ENCODE measurements at places on chromosomes 2 and 18.

DNA sequence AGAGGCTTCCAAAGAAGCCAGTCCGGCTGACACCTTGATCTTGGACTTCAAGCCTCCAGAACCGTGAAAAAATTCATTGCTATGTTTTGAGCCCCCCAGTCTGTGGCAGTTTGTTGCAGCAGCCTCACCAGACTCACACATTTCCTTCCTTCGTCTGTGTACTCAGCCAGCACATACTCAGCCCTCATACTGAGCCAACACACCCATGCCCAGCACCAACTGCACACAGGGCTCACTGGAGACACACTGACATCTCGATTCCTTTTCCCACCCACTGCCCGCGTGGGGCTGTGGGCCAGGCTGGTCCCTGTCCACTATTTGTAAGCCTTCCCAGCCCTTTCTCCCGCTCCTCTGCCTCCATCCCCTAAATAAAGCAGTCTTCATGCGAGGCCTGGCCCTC lies 24.1 kb upstream of the NMUR1 start:
- no peak for DNase-seq

GRCh38 chr2:224165901-224166319 lies 126.8 kb upstream of the SERPINE2 start:
- DNase-seq: peak; percentile 85

GRCh38 chr18:35253655-35254287 lies 12.9 kb downstream of the ZNF397 start:
- DNase-seq: no peak

- no peak for DNase-seq
Measured at GRCh38 chr2:45390861-45391260, 220.2 kb downstream of the SRBD1 start.

DNA sequence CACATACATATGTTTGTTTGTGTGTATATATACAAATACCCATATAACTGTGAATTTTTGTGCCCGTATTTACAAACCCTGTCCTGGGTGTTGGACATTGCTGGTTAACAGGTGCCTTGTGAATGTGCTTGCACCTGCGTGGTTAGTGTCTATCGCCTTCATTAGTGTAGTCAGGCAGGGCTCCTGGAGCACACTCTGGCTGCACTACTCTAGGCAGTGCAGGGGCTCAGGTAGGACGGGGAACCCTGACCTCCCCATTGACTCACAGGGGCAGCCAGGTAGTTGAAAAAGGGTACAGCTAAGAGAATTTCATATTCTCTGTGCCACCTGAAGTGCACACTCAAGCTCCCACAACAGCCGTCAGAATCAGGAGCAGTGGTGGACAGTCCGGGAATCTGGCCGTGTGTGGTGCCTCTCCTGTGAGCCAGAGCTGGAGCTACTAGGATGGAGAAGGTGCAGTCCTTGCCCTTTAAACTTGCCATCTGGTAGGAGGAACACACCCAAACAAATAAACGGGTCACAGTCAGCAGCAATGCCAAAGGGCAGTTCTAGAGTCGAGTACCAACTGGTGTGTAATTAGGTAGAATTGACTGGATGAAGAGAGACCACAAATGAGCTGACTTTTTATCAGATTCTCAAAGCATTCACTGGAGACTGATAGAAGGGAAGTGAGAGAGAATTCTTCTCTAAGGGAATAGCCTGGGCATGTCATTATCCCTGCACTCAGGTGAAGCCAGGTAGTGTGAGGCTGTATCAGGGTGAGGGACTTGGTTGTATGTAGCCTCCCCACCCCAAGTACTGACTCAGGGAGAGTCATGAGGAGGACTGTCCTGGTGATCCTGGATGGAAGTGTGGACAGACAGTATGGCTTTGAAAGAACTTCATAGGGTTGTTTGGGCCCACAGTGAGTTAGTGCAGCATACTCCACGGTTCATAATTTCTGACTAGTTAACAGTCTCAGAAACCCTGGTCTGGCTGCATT lies 44.1 kb downstream of the FARP2 start:
- no peak for DNase-seq

DNA sequence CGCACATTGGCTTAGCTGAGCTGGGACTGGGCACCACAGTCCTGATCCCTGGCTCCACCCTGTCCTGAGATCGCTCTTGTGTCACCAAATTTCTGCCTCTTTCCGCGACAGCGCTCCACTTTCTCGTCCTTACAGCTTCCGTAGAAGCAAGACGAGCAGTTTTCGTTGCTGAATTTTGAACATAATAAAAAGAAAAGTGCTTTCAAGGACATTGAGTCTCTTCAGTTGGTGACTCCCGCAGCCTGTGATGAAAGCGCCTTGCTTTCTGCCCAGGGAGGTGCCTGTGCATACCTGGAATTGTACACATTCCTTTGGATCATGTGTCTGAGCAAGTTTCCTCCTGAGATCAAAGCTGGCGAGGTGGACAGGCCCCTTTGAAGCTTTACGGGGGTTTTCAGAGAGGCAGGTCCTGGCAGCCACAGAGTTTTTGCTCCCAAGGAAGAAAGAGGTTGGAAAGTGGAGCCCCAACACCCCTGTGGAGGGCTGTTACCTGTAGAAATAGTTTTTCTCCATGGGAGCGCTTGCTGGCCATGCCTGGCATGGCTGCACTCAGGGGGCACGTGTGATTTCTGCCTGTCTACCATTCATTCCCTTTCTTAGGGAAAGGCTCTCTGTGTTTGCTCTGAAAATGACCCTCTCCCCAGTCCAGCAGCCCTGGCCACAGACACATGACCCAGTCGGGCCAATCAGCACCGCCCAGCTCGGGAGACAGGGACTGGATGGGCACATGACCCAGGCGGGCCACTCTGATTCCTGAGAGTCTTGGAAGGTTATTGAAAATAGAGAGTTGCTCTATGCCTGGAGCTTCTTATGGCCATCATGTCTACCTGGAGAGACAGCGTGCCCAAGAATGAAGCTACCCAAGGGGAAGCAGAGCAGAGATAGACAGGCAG lies 115.6 kb upstream of the OTOS start:
- no peak for DNase-seq

GRCh38 chr2:192957425-192957824 lies 762.7 kb upstream of the TMEFF2 start:
- DNase-seq: no peak

DNA sequence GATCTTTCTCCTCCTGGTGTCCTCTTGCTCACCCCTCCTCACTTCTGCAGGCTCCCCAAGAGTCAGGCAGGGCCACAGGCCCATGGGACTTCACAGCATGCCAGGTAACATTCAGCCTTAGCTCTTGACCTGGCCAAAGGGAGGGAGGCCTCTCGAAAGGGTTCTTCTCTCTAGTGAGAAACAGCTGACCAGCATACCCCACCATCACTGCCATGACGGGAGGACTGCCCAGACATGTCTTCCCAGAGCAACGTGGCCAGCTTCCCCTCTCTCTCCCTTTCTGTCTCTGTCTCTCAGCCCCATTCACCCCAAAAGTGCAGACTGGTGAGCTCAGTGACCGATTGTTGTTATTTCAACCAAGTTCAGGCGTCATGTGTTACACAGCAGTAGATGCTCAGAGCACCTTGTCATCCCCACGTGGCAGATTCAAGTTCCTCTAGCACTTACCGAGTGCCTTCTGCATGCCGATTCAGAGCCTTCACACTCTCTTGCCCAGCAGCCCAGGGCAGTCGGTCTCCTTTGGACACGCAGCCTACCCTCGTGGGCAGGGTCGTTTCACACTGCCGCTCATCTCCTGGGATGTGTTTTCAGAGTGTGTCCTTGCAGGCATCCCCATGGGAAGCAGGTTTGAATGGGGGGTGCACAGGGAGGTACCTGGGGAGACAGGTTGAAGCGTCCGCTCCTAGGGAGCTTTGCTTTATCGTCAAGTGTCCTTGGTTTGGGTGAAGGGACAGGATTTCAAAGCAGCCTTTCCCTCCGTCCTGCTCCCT lies 259.9 kb downstream of the NDUFA10 start:
- no peak for DNase-seq
